ENCODE measurements at places on chromosomes 12 and 14. TPM values are rescaled to one million over a fixed set of nuclear protein-coding genes. Genes with fewer than 3 reads are reported as not detected.

LMO3 gene
- total RNA-seq = 0.14 TPM

GLIPR1L1 gene
- not detected for total RNA-seq

VPS37B gene
- 14.3 TPM for total RNA-seq

VASH1 gene
- total RNA-seq = 11.2 TPM

NTF3 gene
- total RNA-seq = 7.1 TPM

ZNF385A gene
- 2.6 TPM for total RNA-seq

A2ML1 gene
- not detected for total RNA-seq

AKAP5 gene
- total RNA-seq = 3.6 TPM

PRB2 gene
- total RNA-seq = not detected

DHRS2 gene
- total RNA-seq = 1.3 TPM

GPRC5D gene
- total RNA-seq = not detected

FAM186B gene
- 0.09 TPM for total RNA-seq

PTGDR gene
- not detected for total RNA-seq

FOS gene
- total RNA-seq = 3.0 TPM

SLCO1A2 gene
- not detected for total RNA-seq

GALNT6 gene
- 66.1 TPM for total RNA-seq

BCL11B gene
- 0.30 TPM for total RNA-seq

ZDHHC22 gene
- not detected for total RNA-seq

PIWIL1 gene
- not detected for total RNA-seq

L2HGDH gene
- 4.6 TPM for total RNA-seq

HOXC12 gene
- not detected for total RNA-seq

PIANP gene
- total RNA-seq = 0.30 TPM

SLCO1B1 gene
- not detected for total RNA-seq

DIO3 gene
- not detected for total RNA-seq

KRT78 gene
- not detected for total RNA-seq

TRMT61A gene
- 10.7 TPM for total RNA-seq

PTHLH gene
- total RNA-seq = 13.4 TPM

BHLHE41 gene
- 27.8 TPM for total RNA-seq

CBLN3 gene
- 2.7 TPM for total RNA-seq

CLEC7A gene
- not detected for total RNA-seq

TMPRSS12 gene
- not detected for total RNA-seq
